ENCODE measurements at places on chromosomes 16 and 17. TPM values are rescaled to one million over a fixed set of nuclear protein-coding genes. Genes with fewer than 3 reads are reported as not detected.
A peak's percentile ranks its signal among the peaks of the same experiment; 100 is the strongest.

The SLC47A1 gene
- total RNA-seq, result 0.48 TPM

The CSH2 gene
- total RNA-seq, result 4.3 TPM

The CDH16 gene
- not detected for total RNA-seq

The PRSS8 gene
- 3.6 TPM for total RNA-seq

The ITGA2B gene
- total RNA-seq, result 4.3 TPM

The PRAC1 gene
- total RNA-seq, result not detected

The GAS2L2 gene
- total RNA-seq, result 1.4 TPM

The TEX19 gene
- total RNA-seq, result not detected

- peak; percentile 61 for DNase-seq
These were observed 11.9 kb upstream of the GSE1 start for GRCh38 chr16:85601272-85601639.

DNA sequence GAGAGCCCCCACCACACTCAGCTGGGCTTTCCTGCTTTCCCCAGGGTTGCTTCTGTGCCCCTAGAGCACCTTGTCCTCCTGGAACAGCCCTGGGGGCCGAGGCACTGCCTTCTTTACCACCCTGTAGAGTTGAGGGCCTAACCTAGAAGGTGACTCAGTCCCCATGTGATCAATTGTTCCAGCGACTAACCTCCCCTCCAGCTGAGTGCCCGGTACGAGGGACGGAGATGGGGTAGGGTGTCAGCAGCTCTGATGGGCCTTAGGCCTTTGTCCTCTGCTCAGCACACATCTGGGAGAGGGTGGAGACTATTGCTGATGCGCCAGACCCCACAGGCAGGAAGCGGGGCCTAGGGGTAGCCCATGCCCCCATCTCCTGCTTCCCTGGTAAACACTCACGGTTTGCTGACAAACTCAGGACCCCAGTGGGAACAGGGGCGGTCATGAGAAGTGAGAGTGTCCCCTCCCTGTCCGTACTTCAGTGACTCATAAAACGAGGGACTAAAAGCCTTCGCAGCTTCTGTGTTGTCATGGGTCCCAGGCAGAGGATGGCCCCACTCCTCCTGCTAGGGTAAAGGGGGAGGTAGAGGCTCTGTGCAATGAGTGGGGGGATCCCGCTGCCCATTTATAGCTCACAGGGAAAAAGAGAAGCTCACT lies 33.1 kb downstream of the NECAB2 start:
- no peak for DNase-seq

DNA sequence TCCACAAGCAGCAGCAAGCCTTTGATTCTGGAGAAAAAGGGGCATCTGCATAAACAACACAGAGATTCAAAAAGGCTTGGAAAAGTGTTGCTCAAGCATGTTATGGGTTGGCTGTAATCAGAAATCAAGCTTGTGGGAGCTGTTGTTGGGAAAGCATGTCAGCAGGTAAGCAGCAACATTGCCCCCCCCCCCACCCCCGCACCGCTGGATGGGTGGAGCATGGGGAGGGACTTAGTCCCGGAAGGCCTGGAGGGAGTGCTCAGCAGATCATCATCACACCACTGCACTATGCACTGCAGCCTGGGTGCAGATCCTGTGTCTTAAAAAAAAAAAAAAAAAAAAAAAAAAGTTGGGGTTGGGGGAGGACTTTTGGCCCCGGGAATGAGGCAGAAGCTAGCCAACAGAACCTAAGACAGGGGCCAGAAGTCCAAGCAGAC lies 16.8 kb upstream of the AKAP1 start:
- no peak for DNase-seq

- DNase-seq, result no peak
These were observed 471.8 kb downstream of the CDH13 start for GRCh38 chr16:83098536-83098935.

- DNase-seq, result peak; percentile 73
These were observed 128.9 kb upstream of the RCVRN start for GRCh38 chr17:10033959-10034358.

DNA sequence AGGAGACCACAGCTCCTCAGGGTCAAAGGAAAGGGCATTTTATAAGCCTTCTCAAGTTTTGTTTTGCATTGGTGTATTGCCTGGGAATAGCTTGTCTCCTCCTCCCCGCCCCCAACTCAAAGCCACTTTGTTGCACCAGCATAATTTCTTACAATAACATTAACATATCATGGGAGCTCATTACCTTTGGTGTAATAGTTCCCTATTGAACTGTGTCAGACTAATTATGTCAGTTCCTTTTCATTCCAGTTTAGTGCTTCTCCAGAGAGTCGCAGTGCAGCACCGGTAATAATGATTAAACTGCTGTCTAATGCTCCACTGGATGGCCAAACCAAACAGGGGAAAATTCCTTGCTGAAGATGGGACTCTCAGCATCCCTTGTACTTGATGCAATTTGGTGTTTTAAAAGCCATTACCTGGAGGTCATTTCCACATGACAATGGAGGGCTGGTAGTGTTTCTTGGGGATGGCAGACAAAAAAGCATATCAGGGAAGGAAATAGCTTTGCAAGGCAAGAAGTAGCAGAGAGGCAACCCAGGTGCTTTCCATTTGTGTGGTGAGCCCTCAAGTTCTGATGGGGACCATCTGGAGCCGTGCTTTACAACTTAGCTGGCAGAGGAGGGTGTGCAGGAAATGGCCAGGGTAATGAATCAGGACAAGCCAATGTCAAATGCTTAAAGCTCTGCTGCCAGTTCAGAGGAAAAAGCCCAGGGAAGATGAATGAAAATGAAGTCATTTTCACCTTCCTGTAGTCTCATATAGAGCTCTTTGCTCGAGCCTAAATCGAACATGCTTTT lies 91.5 kb upstream of the NLRP1 start:
- DNase-seq, result no peak

GRCh38 chr17:45784741-45785479 lies 790 bp downstream of the CRHR1 start:
- DNase-seq, result no peak

GRCh38 chr16:46899443-46900143 lies 15.4 kb downstream of the GPT2 start:
- no peak for DNase-seq

DNA sequence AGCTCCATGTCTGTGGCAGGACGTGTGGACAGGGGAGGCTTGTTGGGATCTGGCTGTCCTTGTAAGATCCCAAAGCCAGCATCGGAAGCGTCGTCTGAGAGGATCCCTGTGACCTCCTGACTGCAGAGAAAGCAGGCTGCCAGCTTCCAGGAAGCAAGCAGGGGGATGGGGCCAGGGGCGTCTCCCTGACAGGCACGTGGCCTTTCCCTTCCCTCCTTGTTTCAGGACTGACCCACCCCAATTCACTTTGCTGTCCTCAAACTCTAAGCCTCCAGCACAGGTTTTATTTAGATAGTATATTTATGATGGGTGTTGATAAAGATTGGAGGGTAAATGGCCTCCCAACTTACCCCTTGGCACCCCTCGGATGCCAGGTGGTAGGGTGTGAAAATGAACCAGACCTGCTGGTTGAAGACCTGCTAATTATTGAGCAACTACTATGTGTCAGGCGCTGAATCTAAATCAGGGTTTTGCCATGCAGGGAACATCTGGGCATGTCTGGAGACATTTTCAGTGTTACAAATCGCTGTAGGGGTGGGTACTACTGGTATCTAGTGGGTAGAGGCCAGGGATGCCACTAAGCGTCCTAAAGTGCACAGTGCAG lies 24.5 kb downstream of the SOCS1 start:
- DNase-seq, result no peak

GRCh38 chr17:82177761-82178498 lies 34.7 kb downstream of the CCDC57 start:
- no peak for DNase-seq

DNA sequence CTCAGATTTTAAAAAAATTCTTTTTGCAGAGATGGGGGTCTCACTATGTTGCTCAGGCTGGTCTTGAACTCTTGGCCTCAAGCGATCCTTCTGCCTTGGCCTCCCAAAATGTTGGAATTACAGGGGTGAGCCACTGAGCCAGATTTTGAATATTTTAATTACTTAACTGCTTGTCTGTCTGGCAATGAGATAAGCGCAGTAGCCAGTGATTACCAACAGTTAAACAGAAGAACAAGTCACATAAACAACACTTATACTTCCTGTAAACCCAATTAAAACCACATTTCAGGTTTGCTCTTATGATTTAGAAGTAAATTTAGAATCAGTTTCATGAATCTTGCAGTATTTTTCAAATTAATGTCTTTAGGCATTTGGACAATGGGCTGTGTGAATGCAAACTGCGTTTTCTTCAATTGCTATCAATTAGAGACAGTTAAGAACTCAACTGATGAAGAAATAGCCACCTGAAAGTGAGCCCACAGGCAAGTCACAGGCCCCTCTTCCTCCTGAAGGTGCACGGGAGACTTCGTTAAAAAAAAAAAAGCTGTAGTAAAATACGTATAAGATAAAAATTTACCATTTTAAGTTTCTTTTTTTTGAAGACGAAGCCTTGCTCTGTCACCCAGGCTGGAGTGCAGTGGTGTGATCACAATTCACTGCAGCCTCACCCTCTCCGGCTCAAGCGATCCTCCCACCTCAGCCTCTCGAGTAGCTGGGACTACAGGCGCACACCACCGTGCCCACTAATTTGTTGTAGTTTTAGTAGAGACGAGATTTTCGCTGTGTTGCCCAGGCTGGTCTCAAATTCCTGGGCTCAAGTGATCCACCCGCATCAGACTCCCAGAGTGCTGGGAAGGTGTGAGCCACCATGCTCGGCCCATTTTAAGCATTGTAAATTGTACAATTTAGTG lies 73.0 kb downstream of the PITPNC1 start:
- no peak for DNase-seq

DNA sequence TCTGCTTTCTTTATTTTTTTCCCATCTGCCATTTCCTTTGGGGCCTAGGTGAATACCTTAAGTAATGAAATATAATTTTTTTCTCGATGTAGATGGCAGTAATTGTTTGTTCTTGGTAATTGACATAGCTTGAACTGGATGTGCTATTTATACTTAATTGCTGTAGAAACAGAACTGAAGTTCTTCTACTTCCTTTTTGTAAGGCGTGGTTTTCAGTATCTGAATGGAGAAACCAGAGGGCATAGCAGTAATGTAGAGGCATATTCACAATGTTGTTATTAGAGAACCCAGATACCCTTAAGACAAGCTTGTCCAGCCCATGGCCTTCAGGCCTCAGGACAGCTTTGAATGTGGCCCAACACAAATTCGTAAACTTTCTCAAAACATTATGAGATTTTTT lies 16.4 kb downstream of the ATP6V0A1 start:
- DNase-seq, result no peak

GRCh38 chr17:1298606-1299005 lies 19.1 kb downstream of the TRARG1 start:
- peak; percentile 26 for DNase-seq

- DNase-seq, result no peak
These were observed 5.6 kb downstream of the FMNL1 start for GRCh38 chr17:45227101-45227925.

- DNase-seq, result no peak
These were observed 681 bp downstream of the TMEM102 start for GRCh38 chr17:7435676-7436555.

DNA sequence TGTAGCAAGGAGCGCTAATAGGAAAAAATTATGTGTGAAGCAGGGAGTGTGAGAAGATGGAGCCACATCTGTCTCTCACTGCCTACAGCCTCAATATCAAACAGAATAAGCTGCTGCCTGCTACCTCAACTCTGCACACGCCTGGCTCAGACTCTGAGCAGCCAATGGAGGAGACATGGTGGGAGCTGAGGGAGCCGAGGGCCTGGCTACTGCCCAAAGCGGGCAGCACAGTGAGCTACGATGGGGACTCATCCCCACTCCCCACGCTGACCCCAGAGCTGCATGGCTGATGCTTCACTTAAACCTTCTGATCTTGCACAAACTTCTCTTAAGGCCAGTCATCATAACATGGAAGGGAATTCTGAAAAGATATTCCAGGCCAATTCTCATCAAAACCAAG lies 11.1 kb upstream of the FLYWCH2 start:
- no peak for DNase-seq

GRCh38 chr17:4711661-4712181 lies 1.3 kb downstream of the ARRB2 start:
- peak; percentile 62 for DNase-seq

DNA sequence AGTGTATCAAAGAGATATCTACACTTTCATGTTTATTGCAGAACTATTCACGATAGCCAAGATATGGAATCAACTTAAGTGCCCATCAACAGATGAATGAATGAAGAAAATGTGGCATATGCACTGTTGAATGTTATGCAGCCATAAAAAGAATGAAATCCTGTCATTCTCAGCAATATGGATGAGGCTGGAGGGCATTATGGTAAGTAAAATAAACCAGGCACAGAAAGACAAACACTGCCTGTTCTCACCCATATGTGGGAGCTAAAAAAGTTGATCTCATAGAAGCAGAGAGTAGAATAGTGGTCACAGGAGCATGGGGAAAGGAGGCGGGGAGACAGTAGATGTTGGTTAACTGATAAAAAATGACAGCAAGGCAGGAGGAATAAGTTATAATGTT lies 561.8 kb downstream of the TOX3 start:
- no peak for DNase-seq

- DNase-seq, result no peak
These were observed 21.9 kb downstream of the ACE start for GRCh38 chr17:63498626-63499195.

DNA sequence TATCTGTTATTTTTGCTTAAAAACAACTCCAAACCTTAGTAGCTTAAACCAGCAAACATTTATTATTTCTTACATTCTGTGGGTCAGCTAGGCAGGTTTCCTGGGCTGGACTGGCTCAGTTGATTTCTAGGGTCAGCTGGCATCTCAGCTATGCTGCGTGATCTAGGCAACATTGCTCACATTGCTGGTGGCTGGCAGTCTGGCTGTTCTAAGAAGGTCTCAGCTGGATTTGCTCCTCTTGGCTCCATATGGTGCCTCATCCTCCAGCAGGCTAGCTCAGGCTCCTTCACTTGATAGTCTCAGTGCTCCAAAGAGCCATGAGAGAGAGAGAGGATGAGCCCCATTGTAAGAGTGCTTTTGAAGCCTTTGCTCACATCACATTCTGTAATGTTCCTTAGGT lies 470.6 kb upstream of the CDH5 start:
- DNase-seq, result no peak

DNA sequence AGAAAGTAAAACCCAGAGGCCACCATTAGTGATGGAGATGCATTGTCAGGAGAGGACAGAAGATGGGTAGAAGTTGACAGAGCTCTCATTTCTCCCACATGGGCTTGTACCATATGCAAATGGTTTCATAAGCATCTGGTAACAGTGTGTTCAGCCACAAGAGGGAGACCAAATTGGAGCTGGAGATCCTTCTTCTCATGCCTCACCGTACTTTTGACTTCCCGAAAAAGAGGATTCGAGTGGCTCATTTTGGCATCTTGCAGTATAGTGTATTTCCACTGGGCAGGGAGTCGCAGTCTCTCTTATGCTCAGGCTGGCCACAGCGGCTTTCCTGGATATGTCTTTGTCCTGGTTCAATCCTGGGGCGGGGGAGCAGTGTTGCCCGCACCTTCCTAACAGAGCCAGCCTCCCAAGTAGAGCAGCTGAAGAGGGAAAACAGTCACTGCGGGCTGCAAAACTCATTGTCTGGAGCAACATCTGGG lies 23.8 kb downstream of the TBC1D3B start:
- no peak for DNase-seq

DNA sequence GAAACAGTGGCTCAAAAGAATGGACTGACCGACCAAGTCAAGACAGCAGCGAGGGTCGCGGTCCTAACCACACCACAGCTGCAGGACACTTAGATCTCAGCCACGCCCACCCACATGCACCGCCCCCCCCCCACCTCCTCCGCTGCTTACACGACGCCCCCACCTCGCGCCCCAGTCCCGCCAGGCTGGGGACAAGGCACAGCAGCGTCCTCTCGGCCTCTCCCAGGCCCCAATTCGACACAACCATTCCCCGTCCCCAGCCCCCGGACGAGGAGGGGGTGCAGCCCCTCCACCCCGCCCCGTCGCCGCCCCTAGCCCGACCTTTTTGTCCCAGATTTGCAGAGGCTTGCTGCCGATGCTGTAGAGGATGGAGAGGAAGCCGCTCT lies 477 bp downstream of the CFAP20 start:
- DNase-seq, result peak; percentile 22

Measured in umbilical cord (tissue), 2 donors.